Stomach (tissue), 19 donors: ENCODE measurements at places on chromosomes 11 and 22. TPM values are rescaled to one million over a fixed set of nuclear protein-coding genes. Genes with fewer than 3 reads are reported as not detected.

DNA sequence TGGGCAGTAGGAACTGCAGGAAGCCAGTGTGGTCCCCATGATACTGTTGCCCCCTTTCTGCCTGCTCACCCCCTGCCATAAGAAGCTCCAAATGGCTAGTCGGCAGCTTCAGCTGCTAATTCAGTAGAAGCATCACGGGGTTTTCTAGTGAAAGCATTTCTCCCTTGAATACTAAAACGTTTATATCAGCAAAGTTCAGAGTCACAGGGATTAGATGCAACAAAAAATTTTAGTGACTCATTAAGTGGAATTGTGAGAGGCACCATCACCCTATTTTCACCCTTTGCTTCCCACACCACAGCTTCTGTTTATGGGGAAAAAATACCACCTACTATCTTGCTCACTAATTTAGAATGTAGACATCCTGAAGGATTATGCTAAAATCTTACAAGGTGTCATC lies 25.2 kb downstream of the RAB39A start:
- no peak for DNase-seq

- DNase-seq: no peak
These were observed 30.2 kb downstream of the OSBPL5 start for GRCh38 chr11:3134651-3135480.

DNA sequence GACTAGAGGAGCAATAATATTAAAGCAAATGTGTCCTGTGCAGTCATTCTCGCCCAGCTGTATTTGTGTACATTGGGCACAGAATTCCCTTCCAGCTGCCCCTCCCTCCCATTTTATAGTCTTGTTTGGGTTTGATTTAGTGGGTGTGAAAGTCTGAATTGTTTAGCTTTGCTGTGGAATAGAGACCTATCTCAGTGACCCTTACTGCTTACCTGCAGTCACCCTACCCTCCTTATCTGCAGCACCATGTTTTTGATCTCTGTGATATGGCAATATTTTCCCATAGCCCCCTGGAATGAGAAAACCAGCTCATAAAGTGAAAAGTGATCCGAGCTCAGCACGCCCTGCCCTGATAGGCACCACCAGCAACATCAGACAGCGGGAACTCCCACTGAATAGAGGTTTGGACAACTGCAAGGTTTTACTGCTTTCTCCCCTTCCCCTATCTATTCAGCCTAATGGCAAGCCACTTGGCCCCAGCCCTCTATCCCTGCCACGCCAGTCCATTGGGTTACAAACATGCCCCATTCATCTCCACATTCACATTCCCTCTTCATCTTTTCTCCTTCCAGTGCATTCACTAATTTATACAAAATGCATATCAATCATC lies 199.0 kb downstream of the ETS1 start:
- no peak for DNase-seq

DNA sequence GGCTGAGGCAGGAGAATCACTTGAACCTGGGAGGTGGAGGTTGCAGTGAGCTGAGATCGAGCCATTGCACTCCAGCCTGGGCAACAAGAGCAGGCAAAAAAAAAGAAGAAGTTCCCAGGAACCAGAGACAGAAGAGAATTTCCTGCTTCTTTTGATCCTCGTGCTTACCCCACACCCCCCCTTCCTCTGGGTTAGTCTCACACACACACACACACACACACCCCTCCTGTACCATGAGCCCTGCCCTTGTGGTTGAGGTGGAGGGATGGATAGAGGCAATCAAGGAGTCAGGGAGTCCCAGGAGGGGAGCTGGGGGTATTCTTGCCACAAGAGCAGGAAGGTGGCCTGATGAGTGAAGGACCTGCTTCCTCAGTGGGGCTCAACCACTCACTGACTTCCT lies 4.1 kb upstream of the UBE2L6 start:
- no peak for DNase-seq

TFIP11 gene
- 21.9 TPM for total RNA-seq
